Ascending aorta (tissue), 2 donors: ENCODE measurements at places on chromosomes 3 and 15. TPM values are rescaled to one million over a fixed set of nuclear protein-coding genes. Genes with fewer than 3 reads are reported as not detected.

ST3GAL6 gene
- total RNA-seq: 2.7 TPM

CCR9 gene
- total RNA-seq: not detected

AGBL1 gene
- not detected for total RNA-seq

TMEM108 gene
- total RNA-seq: not detected

DUOX2 gene
- total RNA-seq: 2.3 TPM
